ENCODE measurements at places on chromosomes 5 and 9.

GRCh38 chr5:88251048-88251711 is 17.5 kb downstream of the TMEM161B start:
- DNase-seq: no peak

DNA sequence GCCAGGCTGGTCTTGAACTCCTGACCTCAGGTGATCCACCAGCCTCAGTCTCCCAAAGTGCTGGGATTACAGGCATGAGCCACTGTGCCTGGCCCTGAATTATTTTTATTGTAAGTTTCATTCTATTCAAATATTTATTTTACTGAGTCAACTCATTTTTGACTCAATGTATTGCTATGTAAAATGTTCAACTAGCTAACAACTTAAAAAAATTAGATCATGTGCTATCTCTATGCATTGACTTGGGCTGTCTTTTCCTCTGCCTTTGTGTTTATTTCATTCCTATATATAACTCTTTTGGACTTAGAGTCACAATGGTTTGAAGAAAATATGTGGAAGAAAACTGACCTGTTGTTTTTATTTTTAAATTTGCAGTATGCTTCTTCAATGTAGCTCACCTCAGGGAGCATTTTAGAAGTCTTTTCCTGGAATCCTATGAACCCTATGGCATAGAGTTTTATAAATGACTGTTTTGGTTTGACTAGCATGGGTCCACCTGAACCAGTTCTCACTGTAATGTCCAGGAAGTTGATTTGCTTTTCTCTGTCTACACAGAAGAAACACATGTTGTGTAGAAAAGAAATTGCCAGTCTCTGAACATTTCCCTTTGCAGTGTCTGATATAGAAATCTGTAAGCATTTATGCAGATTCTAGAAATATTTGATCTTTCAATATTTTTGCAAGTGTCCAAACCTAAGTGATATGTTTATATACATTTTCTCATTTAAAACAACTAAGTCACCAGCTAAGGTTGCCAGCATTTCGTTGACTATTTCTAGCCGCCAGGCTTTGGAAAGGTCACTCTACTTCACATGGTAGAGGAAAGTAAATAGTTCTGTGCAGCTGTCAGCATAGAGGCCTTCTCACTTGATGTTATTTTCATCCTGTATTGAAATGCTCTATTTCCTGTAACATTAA is 138.8 kb downstream of the PCSK1 start:
- no peak for DNase-seq

GRCh38 chr9:70159630-70160029 is 99.1 kb upstream of the SMC5 start:
- no peak for DNase-seq

DNA sequence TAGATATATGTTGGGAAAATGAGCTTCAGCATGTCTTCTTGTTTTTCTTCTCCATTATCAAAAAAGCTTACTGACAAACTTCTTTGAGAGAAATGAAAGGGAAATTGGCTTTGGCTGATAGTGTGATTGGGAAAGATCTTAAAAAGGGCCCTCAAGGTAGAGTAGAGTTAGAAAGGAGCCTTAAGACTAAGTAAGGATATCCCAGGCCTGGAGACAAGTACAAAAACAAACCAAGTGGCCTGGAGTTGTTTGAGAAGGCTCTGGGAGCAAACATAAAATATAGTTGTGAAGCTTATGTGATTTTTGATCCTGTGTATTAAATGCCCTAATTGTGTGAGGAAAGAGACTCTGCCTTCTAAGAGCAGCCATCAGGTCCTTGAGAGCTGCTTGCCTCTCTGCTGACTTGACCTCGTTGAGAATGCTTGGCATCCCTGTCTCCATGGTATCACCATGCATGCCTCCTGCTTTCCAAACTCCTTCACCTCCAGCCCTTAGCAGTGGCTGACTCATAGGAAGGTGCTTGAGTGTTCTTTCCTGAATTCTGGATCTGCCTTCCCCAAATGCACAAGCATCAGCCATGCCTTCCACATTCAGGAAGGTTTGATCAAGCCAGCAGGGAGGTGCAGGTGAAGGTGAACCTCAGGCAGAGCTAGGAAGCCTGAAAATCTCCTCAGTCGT is 78.9 kb downstream of the SMARCA2 start:
- DNase-seq: no peak

DNA sequence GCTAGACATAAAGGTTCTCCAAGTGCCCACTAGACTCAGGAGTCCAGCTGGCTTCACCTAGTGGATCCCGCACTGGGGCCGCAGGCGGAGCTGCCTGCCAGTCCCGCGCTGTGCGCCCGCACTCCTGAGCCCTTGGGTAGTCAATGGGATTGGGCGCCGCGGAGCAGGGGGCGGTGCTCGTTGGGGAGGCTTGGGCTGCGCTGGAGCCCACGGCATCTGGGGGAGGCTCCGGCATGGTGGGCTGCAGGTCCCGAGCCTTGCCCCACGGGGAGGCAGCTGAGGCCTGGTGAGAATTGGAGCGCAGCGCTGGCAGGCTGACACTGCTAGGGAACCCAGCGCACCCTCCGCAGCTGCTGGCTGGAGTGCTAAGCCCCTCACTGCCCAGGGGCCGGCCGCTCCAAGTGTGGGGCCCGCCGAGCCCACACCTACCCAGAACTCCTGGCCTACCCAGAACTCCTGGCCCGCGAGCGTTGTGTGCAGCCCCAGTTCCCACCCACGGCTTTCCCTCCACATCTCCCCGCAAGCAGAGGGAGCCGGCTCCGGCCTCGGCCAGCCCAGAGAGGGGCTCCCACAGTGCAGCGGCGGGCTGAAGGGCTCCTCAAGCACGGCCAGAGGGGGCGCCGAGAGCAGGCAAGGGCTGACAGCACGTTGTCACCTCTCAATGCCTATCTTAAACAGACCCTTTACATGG is 260.7 kb upstream of the DMRT1 start:
- DNase-seq: no peak

GRCh38 chr5:152269533-152269932 is 135.5 kb downstream of the NMUR2 start:
- DNase-seq: no peak

DNA sequence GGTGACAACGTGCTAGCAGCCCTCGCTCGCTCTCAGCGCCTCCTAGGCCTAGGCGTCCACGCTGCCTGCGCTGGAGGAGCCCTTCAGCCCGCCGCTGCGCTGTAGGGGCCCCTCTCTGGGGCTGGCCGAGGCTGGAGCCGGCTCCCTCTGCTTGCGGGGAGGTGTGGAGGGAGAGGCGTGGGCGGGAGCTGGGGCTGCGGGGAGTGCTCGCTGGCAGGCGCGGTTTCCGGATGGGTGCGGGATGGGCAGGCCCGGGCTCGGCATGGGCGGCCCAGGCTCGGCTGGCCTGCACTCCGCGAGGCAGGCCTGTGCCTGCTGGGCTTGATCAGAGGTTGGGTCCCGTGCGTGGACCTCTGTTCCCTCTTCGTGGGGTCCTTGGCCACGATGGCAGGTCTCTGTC is 472.6 kb downstream of the PRR16 start:
- DNase-seq: no peak

DNA sequence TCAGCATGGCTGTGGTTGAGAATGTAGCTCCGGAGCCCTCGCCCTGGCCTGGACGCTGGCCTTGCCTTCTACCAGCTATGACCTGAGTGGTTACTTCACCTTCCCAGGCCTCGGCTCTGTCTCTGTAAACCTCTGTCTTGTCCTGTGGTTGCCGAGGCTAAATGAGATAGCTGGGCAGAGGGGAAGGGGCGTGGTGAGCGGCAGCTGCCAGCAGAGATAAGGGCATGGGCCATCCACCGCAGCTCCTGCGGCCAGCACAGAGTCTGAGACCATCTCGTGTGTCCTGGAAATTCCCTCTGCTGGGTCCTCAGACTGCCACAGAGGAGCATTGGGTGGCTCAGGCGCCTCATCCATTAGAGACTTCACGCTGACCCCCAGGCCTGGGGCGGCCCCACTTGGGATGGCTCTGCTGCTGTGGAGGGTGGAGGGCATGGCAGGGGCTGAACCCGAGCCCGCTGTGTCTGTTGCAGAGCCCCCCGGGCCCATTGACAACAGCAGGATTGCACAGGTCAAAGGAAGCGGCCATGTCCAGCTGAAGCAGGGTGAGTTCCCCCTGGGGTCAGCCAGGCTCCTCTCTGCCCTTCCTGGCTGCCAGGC is 43.9 kb downstream of the USP20 start:
- no peak for DNase-seq

DNA sequence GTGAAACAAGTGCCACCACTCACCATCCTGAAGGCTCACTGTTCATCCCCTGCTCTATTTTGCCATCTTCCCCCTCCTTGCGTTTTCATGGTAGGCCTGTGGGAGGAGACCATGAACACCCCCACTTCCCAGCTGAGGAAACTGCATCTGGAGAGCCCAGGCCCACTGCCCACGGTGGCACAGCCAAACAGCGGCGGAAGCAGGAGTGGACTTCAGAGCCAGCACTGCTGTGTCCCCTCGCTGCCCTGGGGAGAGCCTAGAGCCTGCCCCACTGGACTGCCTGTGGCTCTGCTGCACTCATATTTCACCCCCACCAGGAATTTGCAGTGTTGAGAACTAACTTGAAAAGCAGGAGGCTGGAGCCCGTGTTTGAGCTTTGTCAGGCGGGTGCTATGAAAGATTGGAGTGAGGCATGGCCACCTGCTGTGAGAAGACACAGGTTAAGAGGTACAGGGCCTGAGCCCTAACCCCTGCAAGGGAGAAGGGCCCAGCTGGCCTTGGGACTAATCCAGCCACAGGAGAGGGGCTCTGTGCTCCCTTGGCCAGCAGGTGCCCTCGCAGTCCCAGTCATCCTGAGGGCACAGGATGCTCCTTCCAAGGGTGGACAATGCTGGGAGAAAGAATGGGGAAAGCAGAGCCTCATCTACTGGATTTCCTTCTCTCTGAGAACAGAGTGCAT is 79.0 kb downstream of the MACROH2A1 start:
- DNase-seq: no peak

GRCh38 chr5:135667204-135667603 is 88.4 kb upstream of the CXCL14 start:
- DNase-seq: no peak

GRCh38 chr5:115944501-115944900 is 17.8 kb upstream of the LVRN start:
- DNase-seq: no peak

GRCh38 chr9:100071271-100071670 is 27.5 kb downstream of the ERP44 start:
- DNase-seq: no peak

DNA sequence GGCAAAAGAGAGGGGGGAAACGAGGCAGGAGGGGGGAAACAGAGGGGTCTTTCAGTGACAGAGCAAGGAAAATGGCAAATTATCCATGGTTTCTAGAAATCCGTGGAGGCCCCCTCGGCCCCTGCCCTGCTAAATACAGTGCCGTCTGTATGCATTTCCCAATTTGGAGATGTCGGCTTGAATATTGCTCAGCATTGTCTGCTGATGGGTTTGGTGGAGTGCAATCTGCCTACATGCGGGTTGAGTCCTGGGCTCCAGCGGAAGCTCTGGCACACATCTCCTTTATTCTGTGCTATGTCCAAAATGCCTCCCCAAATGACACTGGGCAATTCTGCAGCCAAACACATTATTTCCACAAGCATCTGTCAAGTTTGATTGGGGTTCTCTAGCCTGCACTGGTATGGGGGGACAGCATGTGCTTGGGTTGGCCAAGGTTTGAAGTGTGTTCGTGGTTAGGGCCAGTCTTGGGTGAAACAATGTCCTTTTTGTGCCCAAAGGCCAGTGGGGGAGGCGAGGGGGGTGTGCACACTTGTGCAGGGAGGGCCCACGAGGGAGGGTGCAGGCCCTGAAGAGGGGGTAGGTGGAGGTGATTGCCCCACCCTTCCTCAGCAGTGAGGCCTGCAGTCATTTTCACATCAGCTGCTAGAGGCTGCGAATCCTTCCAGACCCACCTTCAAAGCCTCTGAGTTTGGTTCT is 6.2 kb upstream of the NEUROG1 start:
- DNase-seq: no peak

DNA sequence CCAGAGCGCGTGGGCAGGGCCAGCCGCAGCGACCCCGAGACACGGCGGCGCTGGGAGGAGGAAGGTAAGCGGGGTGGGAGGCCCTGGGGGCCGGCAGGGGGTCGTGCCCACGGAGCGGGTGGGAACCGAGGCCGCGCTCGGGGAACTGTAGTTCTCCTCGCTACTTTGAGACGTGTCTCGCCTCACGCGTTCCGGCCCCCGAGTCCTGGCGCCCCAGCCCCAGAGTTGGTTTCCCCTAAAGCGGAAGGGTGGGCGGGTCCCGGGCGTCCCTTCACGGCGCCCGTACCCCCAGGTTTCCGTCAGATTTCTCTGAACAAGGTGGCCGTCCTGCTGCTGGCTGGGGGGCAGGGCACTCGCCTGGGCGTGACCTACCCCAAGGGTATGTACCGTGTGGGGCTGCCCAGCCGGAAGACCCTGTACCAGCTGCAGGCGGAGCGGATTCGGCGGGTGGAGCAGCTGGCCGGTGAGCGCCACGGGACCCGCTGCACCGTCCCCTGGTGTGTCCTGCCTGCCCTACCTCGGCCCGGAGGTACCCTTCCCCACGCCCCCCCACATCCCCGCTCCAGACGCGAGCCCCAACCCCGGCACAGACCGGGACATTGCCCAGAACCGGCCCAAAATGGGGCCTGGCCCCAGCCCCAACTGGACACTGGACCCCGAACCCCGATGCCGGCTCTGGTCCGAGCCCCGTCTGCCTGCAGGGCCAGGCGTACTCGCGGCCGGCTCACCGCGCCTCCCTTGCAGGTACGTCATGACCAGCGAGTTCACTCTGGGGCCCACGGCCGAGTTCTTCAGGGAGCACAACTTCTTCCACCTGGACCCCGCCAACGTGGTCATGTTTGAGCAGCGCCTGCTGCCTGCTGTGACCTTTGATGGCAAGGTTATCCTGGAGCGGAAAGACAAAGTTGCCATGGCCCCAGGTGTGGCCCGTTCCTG is 709 bp downstream of the UAP1L1 start:
- DNase-seq: no peak

DNA sequence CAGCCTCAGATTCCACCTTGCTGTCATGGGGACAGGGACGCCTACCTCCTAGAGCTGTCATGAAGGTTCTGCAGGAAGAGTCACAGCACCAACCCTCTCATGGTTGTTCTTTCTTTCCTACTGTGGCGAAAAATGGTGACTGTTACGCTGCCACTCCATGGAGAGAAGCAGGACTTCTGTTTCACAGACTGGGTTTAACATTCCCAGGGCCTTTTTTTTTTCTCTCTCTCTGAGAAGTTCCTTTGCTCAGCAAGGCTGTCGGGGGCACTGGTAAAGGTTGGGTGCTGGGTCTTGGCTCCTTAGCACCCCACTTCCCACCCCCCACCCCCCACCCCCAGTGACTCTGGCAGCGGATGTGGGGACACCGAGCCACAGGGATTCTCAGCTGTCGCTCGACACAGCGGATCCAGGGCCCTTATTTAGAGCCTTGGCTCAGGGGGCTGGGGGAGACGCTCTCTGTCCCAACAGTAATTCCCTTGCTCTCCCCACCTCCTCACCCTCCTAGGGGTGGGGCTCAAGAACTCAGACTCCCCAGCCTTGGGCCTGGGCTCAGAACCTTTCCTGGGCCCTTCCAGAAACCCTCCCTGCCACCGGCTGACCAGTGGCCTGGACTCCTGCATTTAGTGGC is 34.4 kb downstream of the DUSP1 start:
- DNase-seq: no peak

DNA sequence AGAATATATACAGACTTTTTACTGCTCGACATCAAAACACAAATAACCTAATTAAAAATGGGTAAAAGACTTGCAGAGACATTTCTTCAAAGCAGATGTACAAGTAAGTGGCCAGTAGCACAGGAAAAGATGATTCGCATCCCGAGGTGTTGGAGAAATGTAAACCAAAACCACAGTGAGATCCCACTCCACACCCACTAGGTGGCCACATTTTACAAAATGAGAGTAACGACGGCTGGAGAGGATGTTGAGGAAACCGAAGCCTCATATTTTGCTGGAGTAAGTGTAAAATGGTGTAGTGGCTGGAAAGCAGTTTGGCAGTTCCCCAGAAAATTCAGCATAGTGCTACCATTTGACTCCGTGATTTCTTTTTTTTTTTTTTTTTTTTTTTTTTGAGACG is 21.3 kb upstream of the GBGT1 start:
- DNase-seq: peak; percentile 66
